Activated CD4-positive, alpha-beta T cell treated with anti-CD3 and anti-CD28 coated beads, Interleukin-2, amount 50 U/mL, for 48 hours (primary cell): ENCODE measurements at places on chromosomes 5 and 9.

DNA sequence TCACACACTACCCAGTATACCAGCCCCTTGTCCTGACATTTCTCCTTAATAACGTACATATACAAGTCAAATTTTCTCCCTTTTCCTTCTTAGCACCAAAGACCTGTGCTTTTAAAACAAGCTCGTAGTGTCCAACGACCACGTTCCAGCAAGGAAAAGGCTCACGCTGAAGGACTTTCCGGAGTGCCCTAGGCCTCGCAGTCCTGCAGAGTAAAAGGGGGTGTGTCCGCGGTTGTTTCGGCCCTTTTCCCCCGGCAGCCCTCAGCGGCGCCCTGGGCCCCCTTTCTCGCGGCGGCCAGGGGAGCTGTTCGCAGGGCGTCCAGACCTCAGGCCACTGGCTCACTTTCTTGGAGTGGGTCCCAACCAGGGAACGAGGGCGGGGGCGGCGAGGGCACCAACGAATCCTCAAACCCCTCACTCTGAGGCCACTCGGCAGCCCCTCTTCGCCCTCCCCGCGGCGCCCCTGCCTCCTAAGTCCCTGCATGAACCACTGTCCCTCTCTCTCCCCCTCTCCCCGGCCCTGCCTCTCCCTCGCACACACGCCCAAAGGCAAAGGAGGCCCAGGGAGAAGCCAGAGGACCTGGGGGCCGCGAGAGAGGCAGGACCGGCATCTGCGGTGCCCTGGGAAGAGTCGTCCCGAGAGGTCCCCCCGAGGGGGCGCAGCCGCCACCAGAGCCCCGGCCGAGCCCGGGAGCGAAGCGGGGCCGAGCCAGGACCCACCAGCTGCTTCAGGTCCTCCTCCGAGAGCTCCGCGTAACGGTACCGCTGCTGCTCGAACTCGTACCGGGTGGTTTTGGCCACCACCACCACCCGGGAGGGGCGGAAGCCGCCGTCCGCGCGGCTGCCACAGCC is 720 bp downstream of the NADK2 start:
- peak; percentile 41 for DNase-seq

DNA sequence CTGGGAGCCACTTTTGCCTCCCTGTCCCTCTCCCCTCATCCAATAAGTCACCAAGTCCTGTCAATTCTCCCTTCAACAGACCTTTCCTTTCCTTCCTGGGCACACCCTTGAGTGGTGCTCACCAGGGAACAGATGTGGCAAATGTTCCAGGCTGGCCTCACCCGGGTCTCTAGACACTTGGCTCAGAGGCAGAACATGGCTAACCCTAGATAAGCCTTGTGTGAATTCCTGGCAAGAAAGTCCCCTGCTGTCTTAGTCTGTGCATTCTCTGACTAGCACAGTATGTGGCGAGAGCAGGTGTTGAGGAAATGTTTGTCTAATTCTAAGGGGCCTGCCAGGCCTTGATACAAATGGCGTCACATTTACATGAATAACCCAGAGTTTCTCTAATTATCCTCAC is 41.2 kb upstream of the PTGS1 start:
- DNase-seq, result no peak

- DNase-seq, result no peak
Measured at GRCh38 chr5:67050635-67051034, 146.0 kb downstream of the CD180 start.

DNA sequence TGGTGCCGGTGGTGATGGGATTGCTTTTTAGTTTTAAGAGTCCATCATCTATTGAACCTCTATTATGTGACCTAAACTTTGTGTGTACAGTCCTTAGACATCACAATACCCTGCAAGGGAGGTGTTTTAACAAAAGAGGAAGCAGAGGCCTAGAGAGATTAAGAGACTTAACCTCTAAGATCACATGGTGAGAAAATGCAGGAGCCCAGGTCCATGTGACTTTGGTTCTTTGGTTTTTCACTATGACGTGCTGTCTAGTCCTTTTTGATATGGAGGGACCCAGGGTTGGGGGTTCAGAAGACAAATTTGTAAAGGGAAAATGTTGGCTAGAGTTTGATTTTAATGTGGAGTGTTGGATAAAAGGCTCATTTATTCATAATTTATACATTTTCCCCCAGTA is 34.1 kb upstream of the TRMT10B start:
- no peak for DNase-seq

- DNase-seq, result no peak
Measured at GRCh38 chr5:75736273-75736672, 19.0 kb upstream of the POC5 start.

GRCh38 chr9:78366827-78367226 is 69.9 kb downstream of the PSAT1 start:
- DNase-seq, result no peak

GRCh38 chr5:109945097-109945678 is 255.5 kb downstream of the MAN2A1 start:
- no peak for DNase-seq

DNA sequence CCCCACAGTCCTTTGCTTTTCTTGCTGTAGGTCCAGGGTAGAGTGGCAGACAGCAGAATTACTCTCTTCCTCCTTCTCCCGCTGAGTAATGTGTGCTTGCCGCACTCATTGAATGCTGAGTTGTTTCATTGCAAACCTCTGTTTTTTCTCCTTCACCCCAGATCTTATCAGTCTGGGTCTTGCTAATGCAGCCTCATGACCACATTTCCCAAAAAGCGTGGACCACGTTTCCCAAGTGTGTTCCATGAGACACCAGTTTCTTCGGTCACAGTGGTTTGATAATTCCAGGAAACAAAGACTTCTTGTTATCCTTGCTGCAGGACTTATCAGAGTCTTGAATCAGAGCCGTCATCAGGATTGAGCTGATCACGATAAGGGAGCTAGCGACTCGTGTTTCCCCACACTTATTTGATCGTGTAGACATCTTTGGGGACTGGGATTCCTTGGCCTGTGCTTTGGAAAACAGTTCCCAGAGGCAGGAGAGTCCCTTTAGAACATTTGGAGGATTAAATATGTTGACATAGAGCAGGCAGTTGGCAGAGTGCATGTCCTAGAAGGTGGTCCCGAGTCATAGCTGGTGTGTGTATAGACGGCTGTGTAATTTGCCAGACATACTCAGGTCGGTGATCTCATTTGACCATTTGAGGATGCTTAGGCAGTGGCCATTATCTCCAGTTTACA is 4.4 kb downstream of the LRRC8A start:
- DNase-seq, result no peak

DNA sequence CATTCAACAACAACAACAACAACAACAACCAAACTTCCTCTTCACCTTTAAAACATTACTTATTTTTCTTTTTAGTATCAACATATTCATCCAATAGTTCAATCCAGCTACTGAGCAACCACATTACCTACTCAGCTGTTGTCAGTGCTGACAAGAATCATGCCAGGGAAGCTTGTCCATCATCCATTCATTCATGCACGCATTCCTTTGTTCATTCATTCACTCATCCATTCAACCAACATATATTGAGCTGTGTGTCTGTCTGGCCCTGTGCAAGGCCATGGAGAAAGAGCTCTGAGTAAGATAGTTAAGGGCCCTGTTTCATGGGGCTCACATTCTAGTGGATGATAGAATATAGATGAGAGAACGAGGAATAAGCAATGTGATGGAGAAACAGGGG is 80.2 kb upstream of the TBC1D2 start:
- DNase-seq, result no peak

DNA sequence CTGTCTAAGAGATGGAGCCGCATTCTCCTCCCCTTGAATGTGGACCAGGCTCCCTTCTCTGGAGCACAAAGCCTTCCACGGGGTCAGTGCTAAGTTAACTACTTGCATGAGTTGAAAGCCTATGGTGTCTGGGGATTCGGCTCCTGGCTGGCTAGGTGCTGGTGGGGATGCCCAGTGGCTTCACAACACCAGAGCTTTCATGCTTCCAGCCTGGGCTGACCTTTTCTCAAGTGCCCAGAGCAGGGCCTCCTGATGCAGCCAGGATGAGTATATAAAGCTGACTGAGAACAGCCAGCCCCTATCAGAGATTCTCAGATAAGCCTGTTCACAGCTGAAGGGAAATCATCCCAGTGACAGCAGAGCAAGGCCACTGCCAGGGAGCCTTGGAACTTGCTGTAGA is 11.8 kb downstream of the GALNT12 start:
- no peak for DNase-seq

GRCh38 chr5:125634216-125634835 is 788.9 kb upstream of the GRAMD2B start:
- DNase-seq, result no peak

DNA sequence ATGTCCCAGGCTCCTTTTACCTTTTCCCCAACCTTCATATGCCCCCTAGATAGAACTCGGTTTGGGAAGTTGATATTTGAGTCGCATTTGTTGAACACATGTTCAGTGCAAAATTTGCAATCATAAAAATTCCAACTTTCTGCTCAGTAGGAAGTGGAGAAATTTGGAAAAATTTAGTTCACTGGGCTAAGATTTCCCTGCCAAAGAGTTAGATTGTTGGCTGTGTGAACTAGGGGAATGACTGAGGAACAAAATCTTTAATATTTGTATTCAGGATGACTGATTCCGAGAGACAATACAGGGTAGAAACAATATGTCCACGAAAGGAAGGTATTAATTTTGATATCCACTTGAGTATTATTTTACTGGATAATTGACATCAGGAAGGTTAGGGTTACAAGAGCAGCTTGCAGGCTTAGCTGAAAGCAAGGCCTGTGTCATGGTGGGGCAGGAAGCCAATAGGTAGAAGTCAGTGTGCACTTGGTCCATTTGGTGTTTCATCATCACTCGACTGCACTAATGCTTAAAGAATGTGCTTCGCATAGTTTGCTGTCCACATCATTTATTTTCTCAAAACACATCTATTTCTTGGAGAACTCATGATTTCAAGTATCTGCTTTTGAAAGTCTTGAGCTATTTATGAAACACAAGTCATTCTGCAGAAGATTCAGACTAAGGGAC is 59.4 kb upstream of the GNA14 start:
- no peak for DNase-seq

DNA sequence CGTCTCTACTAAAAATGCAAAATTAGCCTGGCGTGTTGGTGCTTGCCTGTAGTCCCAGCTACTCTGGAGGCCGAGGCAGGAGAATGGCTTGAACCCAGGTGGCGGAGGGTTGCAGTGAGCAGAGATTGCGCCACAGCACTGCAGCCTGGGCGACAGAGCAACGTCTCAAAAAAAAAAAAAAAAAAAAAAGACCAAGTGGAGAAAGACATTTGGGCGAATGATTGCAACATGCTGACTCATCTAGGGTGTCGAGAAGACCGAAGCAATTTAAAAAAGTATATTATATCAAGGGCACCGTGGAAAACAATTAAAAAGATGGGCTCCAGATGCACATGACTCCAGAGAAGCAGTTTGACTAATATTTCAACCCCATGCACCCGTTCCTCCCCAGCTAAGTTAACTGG is 9.2 kb downstream of the KLF4 start:
- no peak for DNase-seq

- no peak for DNase-seq
Measured at GRCh38 chr5:152329761-152330283, 75.3 kb downstream of the NMUR2 start.

DNA sequence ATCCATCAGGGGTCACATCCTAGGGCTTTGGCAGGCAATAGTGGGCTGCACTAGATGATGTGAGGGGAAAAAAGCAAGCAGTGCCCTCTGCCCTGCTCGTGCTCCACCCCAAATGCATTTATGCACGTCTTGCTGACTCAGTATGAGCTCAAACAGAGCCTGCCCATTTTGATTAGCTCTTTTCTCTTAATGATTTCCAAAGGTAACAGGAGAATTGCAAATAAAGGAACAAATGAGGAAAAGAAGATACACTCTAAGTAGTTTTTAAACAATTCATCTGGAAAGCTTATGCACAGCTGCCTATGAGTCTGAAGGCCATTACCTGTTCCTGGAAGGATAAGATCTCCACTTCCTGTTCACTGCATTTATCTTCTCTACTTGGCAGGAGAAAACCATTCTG is 364.2 kb downstream of the TMEM232 start:
- no peak for DNase-seq

DNA sequence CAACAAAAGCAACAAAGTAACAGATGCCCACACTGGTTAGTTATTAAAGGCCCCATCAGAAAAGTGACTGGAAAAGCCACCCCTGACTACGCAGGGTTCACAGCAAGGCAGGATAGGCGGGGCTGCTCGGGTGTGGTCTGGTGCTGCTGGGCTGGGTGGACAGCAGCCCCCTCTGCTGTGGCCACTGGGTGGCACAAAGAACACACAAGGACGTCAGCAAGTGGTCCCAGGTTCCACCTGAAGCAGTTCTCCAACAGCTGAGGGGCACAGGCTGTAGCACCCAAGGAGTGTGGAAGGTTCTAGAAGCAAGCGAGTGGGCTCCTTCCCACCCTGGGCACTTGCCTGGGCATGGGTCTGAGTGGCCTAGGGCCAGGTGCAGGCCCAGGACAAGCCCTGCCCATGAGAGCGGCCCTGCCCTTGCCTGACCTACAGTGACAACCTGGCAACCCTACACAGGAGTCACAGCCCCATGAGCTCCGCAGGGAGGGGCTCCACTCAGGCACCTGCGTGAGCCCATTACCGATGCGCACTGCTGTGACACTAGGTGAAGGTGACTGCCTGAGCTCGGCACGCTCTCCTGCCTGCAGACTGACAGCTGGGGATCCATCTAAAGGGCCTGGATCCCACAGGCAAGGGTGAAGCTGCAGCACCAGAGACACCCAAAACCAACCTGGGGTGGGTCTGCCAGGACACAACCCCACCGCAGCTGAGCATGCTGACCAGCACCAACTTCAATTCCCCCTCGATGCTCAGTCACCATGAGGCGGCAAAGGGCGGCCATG is 8.1 kb downstream of the BRD9 start:
- no peak for DNase-seq

DNA sequence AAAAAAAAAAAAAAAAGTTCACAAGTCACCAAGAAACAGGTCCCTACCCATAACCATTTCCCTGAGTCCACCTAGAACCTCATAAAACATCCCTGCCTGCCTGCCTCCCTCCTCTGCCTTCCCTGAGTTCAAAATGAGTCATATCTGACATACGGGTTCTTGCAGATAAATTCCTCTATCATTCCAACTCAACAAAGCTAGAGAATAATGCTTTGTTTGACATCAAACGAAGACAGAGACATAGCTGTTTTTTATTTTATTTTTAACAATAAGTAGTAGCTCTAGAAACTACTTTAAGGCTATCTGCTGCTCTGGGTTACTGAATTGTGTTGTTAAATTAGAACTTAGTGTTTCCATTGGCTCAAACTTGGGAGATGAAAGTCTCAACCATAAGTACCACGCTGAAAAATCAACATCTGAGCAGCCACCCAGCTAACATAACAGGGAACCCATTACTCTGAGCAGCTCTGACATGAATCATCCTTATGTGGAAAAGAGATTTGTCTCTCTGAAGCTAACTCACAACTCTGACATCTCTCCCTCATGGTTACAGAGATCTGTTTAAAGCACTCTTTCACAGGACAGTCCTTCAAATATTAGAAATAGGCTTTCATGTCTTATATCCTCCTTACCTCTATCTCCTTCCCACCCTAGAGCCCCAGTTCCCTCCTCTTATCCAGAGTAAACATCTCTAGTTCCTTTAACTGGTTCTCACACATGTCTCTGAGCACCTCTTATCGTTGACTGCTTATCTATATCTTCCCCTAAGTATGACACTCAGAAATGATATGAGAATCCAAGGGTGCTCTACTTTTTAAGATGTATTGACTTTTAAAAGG is 12.1 kb downstream of the TMEM245 start:
- no peak for DNase-seq

GRCh38 chr9:118918180-118918579 is 451.1 kb downstream of the BRINP1 start:
- DNase-seq, result no peak

- DNase-seq, result no peak
Measured at GRCh38 chr9:130181678-130182380, 9.6 kb downstream of the NCS1 start.
